Pulmonary artery endothelial cell (primary cell): ENCODE measurements at places on chromosomes 6 and 20.

GRCh38 chr6:20186981-20187380 lies 25.3 kb downstream of the MBOAT1 start:
- no peak for DNase-seq

- no peak for DNase-seq
Measured at GRCh38 chr6:5674721-5675120, 332.0 kb downstream of the NRN1 start.

GRCh38 chr6:39188098-39188450 lies 41.2 kb downstream of the KCNK5 start:
- no peak for DNase-seq

GRCh38 chr6:157215717-157216116 lies 107.6 kb downstream of the TMEM242 start:
- DNase-seq: no peak

DNA sequence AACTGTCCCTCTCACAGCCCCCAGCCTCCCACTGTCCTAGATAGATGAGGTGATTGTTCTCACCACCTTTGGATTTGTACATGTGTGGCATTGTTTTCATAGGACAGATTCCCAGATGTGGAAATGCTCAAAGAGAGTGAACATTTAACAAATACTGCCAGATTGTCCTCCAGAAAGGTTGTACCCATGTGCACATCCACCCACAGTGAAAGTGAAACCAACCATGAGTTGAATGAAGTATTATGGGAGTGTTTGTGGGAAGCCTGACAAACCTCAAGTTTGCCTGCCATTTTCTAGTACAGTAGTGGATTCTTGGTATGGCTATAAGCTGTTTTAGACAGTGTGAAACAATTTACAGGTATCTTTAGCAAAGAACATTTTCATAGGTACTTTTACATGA lies 42.7 kb downstream of the ANKRD6 start:
- DNase-seq: no peak

GRCh38 chr6:109478841-109479624 lies 4.0 kb downstream of the ZBTB24 start:
- DNase-seq: no peak

- no peak for DNase-seq
Measured at GRCh38 chr6:145003145-145003544, 718.0 kb downstream of the UTRN start.

GRCh38 chr20:48695255-48695654 lies 132.5 kb downstream of the PREX1 start:
- no peak for DNase-seq

DNA sequence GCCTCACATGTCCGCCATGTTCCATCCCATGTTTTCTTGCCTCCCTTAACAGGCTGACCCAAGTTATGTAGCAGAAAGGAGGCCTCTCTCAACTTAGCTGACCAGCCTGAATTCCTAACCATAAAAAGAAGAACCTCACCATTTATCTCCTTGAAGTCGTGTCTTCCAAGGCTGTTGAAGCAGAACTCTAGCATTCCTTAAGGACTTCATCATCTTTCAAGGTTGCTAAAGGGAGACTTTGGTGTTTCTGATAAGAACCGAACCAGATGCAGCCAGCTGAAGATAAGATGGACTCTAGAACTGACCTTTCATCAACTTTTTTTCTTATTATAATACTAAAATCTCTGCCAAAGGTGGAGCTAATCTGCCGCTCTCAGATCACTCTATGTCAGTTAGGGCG lies 571.7 kb upstream of the SLC35B3 start:
- no peak for DNase-seq

DNA sequence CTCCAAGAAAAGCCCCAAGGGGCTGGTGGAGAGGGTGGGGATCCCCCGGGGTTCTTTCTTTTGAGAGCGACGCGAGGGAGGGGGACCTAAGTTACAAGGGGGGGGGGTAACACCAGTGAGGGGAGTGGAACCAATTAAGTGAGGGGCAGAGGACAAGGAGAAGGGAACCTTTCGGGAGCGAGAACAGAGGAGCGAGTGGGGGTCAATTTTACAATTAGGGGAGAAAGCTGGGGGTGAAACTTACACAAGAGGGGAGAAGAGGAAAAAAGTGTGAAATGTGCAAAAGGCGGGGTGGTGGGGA lies 548 bp downstream of the SALL4 start:
- no peak for DNase-seq

- no peak for DNase-seq
Measured at GRCh38 chr20:49866051-49866450, 49.3 kb downstream of the SPATA2 start.

- DNase-seq: no peak
Measured at GRCh38 chr6:133396233-133396983, 155.3 kb downstream of the EYA4 start.

DNA sequence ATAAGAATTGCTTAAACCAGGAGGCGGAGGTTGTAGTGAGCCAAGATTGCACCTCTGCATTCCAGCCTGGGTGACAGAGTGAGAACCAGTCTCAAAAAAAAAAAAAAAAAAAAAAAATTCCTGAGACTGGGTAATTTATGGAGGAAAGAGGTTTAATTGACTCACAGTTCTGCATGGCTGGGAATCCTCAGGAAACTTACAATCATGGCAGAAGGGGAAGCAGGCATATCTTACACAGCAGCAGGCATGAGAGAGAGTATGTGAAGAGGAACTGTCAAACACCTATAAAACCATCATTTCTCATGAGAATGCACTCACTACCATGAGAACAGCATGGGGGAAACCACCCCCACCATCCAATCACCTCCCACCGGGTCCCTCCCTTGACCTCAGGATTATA lies 1.8 kb upstream of the FKBP1A start:
- DNase-seq: no peak

DNA sequence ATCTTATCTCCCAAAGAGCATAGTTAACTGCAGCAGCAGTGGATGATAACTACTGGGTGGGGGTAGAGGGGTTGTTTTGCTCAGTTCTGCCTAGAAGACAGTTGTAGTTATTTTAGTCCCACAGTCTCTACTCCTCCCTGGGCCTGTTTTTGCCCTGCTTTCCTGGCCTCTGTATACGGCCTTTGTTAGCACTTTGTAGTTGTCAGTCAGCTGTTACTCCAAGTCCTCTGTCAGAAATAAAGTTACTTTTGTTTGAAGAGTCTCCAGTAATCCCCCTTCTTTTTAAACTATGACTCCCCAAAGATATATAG lies 113.9 kb downstream of the SLC16A10 start:
- DNase-seq: no peak

GRCh38 chr20:35845561-35845960 lies 73.7 kb downstream of the PHF20 start:
- no peak for DNase-seq

GRCh38 chr20:46905364-46906125 lies 10.9 kb downstream of the EYA2 start:
- no peak for DNase-seq

- DNase-seq: no peak
Measured at GRCh38 chr20:14778875-14779274, 441.5 kb upstream of the FLRT3 start.

GRCh38 chr6:11132194-11132888 lies 20.8 kb upstream of the ERVFRD-1 start:
- no peak for DNase-seq

DNA sequence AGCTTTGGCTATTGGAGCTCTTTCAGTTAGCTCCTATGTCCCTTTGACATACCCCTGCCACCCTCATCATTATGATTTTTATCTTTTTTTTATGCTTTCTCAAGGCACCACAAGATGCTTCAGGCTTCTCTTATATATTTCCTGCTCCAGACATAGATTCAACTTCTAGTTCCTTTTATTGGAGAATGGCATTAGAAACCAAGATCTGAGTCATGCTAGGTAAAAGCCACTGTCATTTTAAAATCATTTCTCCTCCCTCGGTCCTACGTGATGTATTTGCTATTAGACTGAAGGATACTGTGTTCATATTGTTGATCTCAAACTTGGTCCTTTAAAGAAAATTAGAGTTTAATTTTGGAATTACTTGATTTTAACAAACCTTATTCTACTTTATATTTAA lies 8.3 kb downstream of the TENT5A start:
- no peak for DNase-seq

DNA sequence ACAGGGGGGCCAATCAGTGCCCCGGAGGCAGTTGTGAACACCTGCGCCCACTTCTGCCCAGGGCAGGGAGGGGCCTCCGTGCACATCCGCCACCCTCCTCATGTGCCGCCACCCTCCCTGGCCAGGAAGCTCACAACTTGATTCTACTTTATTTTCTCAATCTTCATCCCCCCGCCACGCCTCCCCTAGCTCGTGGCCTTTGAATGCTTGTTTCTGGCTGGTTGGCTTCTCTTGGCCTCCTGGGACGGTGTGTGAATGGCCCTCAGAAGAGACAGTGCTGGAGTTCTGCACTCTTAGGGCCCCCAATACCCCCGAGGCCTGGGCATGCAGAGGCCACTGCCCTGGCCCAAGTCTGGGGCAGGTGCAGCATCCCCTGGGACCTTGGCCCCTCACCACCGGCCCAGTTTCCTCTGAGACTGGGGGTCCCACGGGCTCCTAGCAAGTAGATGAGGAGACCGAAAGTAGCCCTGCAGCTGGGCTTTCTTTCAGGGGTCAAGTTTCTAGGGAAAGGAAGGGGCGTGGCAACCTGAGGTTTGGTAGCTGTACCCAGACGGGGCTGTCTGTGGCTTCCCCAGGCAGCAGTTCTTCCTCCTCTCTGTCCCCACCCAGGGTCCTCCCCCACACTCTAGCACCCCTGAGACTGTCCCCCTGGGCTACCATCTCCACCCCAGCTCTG lies 1.3 kb downstream of the RGS19 start:
- no peak for DNase-seq

GRCh38 chr20:57801581-57801980 lies 91.8 kb upstream of the PMEPA1 start:
- no peak for DNase-seq

- DNase-seq: no peak
Measured at GRCh38 chr6:134707342-134708031, 242.4 kb downstream of the ALDH8A1 start.

- no peak for DNase-seq
Measured at GRCh38 chr20:34300256-34300806, 2.8 kb downstream of the AHCY start.

DNA sequence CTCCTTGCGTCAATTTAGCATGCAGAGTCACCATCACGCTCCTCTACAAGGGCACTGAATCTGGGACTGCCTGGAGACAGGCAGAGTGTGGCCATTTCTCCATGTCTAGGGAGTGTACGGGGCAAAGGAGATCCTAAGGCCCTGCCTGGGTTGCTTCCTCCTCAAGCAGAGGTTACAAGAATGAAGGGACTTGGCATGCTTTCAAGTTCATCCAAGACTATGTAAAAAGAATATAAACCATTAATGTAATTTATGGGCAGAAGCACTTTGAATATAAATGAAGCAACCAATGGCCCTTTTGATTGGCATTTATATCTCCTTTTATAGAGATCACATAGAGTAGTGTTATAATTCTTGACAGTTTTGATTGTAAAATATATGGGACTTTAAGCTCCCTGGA lies 137.5 kb downstream of the BTBD3 start:
- no peak for DNase-seq

- no peak for DNase-seq
Measured at GRCh38 chr6:27505209-27506027, 32.5 kb upstream of the ZNF184 start.

- no peak for DNase-seq
Measured at GRCh38 chr6:33619166-33619840, 1.8 kb upstream of the ITPR3 start.

- DNase-seq: no peak
Measured at GRCh38 chr6:13362412-13362811, 34.1 kb upstream of the TBC1D7 start.

DNA sequence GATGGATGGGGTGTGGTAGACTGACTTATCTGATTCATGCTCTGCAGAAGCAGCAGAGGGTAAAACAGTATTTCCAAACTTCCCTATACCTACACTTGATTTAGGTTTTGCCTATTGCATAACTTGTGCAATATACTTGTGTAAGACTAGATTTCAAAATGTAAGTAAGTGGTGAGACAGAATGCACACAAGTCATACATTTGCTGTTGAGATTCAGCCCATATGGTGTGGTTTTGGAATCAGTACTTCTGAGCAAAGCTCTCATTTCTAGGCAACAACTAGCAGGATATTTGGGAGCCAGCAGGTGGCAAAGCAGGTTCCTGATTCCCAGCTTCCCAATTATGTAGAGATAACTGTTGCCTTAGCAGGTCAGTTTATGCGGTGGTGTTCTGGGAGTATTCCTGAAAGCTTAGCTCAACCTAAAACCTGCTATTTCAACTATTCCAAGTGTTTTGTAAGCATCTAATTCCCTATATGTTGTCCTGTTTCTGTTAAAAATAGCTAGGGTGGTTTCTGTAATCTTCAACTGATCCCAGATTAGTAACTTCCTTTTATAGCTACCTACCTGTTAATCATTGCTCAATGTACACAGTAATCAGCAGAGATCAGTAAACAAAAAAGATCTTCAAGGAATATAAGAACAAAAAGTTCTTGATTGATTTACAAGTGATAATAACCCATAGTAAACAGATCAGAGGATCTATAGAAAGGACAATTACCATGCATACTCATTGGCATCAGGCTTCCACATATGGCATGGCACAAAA lies 8.5 kb upstream of the FABP7 start:
- no peak for DNase-seq

GRCh38 chr6:57019434-57019833 lies 27.1 kb upstream of the KIAA1586 start:
- no peak for DNase-seq

GRCh38 chr6:133553652-133554051 lies 312.5 kb downstream of the EYA4 start:
- DNase-seq: peak; percentile 4

GRCh38 chr6:14222956-14223355 lies 105.4 kb downstream of the CD83 start:
- no peak for DNase-seq

DNA sequence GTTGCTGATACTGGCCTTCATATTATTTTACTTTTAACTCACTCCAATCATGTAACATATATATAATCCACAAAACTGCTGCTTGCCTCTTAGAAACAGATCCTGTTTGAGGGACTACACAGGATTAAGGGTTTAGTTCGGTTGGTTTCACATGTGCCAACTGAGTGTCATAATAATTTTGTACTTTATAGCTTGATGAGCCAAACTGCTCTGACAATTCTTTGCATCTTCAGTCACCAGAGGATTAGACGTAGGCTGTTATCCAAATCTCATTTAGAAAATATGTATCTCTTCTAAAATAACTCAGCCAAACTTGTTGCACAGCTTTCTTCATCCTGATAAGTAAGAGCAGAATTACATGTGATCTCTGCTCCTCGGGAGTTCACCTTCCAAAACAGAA lies 643.6 kb upstream of the PTCHD4 start:
- DNase-seq: no peak

GRCh38 chr6:47047097-47047478 lies 5.0 kb upstream of the ADGRF1 start:
- no peak for DNase-seq

GRCh38 chr20:44649126-44649525 lies 2.4 kb downstream of the ADA start:
- DNase-seq: no peak

- DNase-seq: no peak
Measured at GRCh38 chr20:16528078-16528477, 45.2 kb downstream of the KIF16B start.
